Posterior vena cava (tissue), 2 donors: ENCODE measurements at places on chromosomes 3 and 15. TPM values are rescaled to one million over a fixed set of nuclear protein-coding genes. Genes with fewer than 3 reads are reported as not detected.

Gene LRRN1
- total RNA-seq = 0.65 TPM

GRCh38 chr3:155388417-155388816 is 94.9 kb upstream of the STRIT1 start:
- no peak for DNase-seq

- no peak for DNase-seq
Observed at GRCh38 chr3:18417904-18418572, 7.1 kb downstream of the SATB1 start.

Gene DNASE1L3
- 9.3 TPM for total RNA-seq

DNA sequence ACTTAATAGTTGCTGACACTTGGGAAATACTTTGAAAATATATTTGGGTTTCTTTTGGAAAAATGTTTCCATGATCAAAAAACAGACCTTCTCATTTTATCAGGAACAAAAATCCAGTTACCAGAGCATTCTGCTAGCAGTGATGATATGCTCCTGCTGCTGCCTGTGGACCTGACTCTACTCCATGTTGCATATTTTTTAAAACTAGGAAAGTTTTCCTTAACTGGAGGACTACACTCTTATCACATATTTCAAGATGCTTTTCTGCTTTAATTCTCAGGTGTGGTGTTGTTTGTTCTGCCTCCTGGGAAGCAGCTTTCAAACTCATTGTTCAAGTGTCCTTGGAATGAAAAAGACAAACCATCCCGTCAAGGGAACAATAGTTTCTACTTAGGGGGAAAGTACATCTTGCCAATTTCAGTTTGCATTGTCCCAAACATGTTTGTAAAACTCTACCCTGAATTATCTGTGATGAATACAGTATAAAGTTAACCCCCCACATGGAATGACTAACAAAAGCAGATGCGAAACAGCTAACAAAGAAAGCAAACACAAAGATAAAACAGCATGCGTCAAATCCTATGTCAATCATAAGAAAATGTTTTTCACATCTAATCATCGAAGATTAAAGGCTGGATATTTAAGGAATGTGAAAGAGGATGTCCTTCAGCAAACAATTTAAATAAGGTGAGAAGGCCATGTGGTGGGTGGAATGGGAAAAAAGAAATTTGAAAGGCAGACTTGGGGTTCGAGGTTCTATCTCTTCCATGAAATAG is 40.1 kb upstream of the PSMD6 start:
- no peak for DNase-seq

- DNase-seq = no peak
Observed at GRCh38 chr3:42079701-42080452, 11.3 kb upstream of the TRAK1 start.

Gene MCF2L2
- 0.38 TPM for total RNA-seq

DNA sequence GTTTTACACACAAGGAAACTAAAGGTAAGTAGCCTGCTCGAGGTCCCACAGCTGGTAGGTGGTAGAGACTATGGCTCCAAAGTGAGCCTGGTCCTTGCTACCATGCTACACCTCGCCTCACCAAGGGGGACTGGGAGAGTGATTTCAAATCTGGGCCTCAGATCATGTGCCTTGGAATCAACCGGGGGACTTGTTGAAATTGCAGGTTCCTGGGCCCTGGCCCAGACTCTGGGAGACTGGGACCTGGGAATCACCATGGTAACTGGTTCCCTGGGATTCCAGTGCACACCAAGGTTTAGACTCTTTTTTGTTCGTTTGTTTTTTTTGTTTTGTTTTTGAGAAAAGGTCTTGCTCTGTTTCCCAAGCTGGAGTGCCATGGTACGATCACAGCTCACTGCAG is 21.1 kb downstream of the DNASE1L3 start:
- peak; percentile 31 for DNase-seq

- no peak for DNase-seq
Observed at GRCh38 chr15:100780208-100780800, 99.3 kb upstream of the ALDH1A3 start.

GRCh38 chr15:71424765-71425164 is 309.5 kb downstream of the THSD4 start:
- no peak for DNase-seq

- peak; percentile 85 for DNase-seq
Observed at GRCh38 chr15:60945196-60945595, 283.9 kb downstream of the RORA start.

DNA sequence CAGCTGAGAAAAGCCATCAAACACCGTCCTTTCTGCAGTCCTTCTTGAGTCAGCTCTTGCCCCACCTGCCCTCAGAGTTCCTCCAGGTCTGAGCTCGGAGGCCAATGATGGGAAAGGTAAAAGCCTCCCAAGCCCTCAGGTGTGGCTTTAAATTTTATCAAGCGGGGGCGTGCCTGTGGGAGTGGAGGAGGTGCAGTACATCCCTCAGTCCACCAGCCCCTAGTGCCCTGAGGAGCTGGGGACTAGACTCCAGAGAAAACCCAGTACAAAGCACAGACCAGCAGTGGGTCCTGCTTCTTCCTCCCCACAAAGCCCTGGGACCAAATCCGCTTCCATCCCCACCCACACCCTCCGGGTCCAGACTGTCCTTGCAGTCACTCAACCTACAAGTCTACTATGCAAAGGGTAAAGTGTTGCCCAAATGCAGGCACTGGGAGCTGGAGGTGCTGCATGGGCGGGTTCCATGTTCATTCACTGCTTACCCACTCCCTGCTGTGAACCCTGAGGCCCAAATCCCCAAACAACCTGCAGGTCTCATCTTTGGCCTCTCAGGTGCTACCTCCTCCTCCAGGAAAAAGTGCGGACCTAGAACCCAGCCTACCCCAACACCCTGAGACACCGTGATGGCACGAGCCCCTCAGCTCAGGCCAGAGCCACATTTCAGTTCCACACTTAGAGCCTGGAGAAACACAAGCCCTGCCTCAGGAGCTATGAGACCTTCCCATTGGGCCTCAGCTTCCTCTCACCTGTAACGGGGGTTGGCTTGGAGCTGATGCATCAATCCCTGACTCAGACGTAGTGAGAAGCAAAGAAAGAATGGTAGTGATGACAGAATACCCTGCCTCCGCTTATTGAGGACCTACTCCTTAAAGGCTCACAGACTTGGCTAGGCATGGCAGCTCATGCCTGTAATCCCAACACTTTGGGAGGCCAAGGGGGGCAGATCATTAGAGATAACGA is 2.4 kb downstream of the PFKFB4 start:
- no peak for DNase-seq

GRCh38 chr15:79635149-79635771 is 203.1 kb downstream of the MINAR1 start:
- DNase-seq = no peak

DNA sequence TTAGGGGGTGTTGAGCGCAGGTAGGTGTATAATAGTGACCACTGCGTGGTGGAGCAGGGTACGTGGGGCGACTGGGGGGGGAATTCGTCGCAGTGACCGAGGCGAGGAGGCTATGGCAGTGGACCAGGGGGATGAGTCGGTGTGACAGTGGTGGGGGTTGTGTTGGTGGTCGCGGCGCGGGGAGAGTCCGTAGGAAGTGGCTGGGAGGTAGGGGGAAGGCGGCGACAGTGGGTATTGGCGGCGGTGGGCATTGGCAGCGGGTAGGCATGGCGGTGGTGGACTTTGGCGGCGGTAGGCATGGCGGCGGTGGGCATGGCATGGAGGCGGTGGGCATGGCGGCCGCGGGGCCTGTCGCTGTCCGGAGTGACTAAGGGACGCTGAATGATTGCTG is 739 bp downstream of the SNRPN start:
- peak; percentile 81 for DNase-seq

Gene CFAP20DC
- not detected for total RNA-seq

DNA sequence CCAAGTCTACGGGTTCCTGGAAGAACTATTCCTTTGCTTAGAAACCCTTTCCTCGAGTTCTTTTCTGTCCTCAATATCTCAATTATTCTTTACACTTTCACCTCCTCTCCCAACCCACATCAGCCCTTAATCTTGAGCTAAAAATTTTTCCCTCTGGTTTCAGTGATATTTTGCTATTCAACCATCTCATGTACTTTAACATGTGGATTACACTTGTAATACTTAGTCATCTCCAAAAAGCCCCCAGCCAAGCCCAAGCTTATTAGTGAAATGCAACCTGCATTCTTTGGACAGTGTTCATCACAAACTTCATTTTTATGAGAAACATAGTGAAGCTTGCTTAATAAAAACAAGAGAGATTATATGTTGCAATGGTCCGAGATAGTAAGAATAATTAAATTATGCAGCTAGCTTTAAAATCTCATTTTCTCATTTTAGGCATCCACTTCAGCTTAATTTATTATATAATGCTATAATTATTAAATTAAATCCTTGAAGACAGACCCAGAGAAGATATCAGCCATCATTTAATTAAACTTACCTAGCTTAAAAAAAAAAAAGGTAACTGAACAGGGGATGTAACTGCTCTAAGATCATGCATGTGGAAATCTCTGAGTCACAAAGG is 534.5 kb upstream of the TBL1XR1 start:
- DNase-seq = no peak

DNA sequence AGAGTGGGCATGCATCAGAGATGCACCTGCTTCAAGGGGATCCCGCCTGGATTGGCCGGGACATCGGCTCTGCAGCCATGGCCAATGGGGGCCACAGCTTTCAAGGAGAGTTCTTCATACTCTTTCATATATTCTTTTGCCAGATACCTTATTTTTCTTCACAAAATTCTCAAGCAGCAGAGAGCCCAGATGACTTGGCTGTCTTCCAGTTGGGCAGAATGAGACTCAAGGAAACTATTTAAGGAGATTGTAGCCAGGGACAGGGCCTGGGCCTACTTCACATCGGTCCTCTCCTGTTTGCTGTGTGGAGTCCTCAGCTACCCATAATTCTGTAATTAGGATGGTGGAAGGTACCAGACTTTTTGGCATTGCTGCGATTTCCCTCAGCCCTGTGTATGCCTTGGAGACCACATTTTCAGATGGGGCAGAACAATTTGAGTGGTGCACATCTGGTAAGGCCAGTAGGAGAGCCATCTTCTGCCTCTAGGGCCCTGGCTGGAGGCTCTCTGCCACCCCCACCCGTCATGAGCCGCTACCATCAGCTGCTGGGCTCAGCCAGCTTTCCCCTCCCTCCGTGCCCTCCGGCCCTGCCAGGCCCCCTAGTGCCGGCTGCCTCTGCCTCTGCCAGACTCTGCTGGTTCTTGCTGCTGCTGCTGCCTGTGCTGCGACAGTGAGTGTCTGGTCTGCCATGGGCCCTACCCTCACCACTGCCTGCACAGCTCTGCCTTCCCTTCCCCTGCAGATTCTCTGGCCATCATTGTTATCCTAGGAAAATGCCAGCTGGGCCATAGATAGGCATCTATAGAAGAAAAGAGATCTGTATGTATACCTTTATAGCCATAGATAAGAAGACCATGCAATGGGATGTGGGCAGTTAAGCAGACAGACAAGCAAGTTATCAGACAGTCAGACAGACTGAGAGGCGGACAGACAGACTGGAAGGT is 6.7 kb downstream of the PLIN1 start:
- no peak for DNase-seq

GRCh38 chr3:136818191-136818768 is 646 bp upstream of the SLC35G2 start:
- peak; percentile 82 for DNase-seq

DNA sequence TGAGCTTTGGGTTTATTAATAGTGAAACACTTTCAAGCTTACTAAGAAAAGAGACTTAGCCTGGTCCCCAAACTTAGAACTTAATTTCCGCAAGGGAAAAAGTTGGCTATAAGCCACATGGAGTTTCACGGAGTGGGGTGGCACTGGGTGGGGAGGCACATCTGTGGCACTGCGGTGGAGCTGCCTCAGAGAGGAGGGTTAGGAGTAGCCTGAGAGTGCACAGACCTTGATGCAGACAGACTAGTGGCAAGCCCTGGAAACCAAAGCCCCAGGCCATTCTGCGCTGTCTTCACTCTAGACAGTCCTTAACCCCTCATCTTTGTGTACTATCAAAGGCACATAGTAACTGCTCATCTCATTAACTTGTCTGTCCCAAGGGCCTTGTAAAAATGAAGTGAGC is 22.0 kb downstream of the CXCR6 start:
- DNase-seq = peak; percentile 42

DNA sequence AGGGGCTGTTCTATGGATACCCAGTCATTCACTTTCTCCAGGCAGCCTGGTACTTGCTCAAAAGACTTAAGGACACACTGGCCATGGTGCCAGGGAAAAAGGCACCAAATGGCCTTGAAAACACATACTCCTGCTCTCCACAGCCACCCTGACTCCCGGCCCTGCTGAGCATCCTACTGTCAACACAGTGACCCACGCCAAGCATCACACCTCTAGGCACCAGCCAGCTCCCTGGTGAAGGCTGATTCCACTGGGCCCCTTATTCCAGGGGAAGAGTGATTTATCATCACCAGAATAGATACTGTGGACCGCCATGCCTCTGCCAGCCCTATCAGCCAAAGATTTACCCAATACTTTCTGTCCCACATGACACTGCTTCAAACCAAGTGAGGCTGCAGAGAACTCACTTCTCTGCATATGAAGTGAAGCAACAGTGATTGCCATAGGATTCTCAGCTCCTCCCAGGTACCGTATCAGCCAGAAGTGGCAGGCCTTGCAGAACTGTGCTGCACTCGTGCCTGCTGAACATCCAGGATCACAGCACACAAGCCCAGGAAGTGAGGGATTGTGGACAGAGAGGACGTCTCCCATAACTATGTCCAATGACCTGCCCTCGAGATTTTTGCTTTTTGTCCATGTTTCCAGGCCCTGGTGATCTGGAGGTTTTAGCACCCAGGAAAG is 63.7 kb downstream of the WHAMM start:
- peak; percentile 8 for DNase-seq

GRCh38 chr3:189554868-189555557 is 76.2 kb upstream of the TP63 start:
- DNase-seq = peak; percentile 68

DNA sequence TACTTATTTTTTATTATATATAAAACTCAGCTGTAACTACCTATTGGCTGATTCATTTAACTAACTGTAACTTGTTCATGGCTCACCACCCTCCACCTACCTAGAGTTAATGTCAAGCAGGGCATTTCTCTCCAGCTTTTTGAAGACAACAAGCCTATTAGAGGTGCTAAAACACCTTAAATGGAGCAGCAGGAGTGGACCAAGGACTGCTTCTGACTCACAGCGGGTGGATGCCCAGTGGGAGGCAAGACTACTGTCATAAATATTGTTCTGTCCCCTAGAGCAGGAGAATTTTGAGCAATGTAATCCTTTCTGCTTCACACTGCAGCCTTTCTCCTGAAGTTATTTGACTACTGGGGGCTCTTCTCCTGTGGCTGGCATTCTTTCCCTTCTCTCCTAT is 146.9 kb downstream of the CLSTN2 start:
- DNase-seq = no peak

DNA sequence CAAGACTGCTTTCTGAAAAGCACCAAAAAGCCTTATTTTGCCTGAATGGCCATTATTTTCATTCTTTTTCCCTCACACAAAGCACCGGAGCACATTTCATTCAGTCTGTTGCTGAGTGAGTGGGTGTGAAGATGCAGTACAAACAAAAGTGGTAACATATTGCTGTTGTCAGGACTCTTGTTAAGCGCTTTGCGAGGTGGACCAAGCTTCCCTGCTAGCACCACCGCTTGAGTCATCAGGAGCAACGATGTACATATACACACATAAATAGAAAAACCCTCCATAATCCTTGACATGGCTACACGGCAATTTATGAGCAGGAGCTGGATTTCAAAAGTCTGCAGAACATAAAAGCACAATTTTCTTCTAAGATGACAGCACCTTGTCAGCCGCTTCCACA is 372.0 kb upstream of the ICE2 start:
- DNase-seq = no peak
